ENCODE measurements at places on chromosomes 3 and 15.

DNA sequence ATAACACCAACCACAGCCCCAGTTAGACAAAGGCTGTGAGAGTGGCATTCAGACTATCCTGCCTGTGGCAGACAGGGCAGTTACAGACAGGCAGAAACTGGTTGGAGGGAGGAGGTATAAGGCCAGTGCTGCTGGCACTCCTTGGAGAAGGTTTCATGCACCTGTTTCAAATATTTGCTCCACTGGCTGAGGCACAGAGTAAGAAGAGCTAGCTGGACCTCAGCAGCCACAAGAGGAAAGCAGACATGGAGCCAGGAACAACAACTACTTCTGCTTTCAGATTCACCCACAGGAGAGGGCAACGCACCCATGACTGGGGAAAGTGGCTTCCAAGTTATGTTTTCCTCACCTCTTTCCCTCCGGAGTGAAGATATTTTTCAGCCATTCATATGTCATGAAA lies 11.5 kb upstream of the PRKAR2A start:
- DNase-seq, result no peak

DNA sequence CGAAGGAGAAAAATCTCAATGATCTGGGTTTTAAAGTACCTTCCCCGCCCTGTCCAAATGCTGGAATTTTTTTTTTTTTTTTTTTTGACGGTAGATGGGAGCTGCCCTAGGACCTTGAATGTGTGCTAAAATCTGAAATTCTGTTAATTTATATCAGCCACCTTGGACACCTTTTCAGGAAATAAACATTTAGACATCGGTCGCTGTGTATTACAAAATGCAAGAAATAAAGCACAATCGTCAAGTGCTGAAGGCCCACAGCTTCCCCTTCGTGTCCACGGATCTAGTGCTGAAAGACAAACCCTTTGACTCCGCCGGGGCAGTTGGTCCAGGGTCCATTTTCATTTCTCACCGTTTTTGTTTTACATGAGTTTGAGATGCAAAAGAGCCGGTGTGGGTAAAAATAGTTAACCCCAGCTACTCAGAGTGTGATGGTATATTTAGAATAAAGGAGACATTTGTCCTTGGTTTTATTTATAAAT lies 90.2 kb upstream of the CHD2 start:
- DNase-seq, result no peak

GRCh38 chr15:27956285-27956684 lies 142.8 kb downstream of the OCA2 start:
- no peak for DNase-seq

DNA sequence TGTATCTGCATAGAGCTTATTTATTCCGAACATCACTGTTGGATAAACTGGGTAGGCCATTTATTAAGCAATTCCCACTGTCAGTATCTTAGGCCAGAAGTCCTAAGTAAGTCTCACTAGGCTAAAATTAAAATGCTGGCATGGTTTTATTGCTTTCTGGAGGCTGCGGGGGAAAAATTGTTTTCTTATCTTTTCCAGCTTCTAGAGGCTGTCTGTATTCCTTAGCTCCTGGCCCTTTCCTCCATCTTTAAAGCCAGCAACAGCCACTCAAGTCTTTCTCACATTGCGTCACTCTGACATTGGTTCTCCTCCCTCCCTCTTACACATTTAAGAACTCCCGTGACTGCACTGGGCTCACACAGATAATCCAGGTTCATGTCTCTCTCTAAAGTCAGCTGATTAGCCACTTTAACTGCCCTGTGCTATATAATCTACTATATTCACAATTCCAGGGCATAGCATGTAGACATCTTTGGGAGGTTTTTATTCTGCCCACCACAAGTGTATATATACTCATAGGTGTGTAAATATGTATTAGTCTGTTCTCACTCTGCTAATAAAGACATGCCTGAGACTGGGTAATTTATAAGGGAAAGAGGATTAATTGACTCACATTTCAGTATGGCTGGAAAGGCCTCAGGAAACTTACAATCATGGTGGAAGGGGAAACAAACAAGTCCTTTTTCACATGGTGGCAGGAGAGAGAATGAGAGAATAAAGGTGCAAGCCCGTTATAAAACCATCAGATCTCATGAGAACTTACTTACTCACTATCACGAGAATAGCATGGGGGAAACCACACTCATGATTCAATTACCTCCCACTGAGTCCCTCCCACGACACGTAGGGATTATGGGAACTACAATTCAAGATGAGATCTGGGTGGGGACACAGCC lies 113.5 kb upstream of the SLC7A14 start:
- no peak for DNase-seq

DNA sequence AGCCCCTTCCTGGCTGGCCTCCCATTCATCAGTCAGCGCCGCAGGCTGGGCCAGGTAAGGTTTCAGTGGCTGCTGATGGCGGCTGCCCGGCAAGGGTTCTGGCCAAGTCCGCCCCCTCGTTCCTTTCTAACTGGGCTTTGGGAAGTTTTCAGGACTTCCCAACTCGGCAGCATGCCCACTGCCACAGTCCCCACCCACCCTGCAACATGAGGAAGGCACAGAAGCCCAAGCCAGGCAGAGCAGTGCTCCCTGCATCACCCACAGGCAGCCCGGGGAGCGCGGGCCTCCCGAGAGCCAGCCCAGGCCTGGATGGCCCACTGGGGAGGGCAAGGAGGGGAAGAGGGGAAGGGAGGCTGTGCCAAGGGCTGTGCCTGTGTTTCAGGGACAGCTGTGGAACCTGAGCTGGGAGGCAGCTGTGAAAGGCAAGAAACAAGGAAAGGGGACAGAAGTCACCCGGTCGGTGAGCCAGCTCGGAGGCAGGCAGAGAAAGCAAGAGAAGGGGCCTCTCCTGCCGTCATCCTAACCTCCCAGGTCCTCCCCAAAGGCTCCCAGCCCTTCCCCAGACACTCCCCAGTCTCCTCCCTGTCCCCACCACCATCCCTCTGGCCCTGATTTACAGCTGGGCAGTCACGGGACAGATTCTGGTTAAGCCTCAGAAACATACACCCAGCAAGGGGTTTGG lies 73.9 kb downstream of the CPN2 start:
- DNase-seq, result no peak

DNA sequence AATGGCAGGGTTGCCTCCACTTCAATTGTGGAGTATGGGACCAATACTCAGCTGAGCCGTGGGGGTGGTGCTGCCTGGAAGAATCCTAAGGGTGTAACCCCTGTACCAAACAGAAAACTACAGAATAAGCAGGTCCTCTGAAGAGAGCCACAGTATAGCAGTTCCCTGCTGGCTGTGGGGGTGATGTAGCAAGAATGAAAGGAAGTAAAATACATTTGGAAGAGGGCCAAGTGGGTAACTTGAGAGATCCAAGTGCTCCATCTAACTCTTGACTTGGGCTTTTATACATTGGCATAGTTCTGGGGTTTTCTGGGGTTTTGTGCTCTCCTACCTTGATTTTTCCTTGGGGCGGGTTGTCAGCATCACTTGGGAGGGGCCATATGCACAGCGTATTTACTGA lies 341.4 kb downstream of the OTOL1 start:
- DNase-seq, result no peak

GRCh38 chr15:74657846-74658245 lies 38.0 kb downstream of the EDC3 start:
- no peak for DNase-seq

GRCh38 chr15:50149090-50149489 lies 30.1 kb upstream of the ATP8B4 start:
- no peak for DNase-seq

- no peak for DNase-seq
Measured at GRCh38 chr3:184679056-184679816, 32.6 kb downstream of the MAGEF1 start.

- DNase-seq, result no peak
Measured at GRCh38 chr3:170207717-170208116, 14.5 kb upstream of the PRKCI start.

DNA sequence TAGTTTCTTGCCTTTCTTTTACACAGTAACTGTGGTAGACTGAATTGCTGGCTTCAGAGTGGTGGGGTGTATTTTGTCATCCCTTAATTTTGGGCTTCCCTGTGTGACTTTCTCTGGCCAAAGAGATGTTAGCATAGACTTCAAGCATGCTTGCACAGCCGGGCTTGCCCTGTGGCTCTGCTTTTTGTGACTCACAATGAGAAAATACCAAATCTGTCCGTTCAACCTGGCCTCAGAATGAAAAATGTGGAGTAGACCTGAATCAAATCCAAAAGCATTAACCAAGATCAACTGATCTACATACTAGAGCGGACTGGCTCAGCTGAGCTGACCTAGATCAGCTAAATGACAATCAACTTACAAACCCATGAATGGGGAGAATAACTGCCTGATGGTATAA lies 51.4 kb downstream of the PLAAT1 start:
- no peak for DNase-seq

- no peak for DNase-seq
Measured at GRCh38 chr3:147423798-147424580, 14.8 kb downstream of the ZIC1 start.

DNA sequence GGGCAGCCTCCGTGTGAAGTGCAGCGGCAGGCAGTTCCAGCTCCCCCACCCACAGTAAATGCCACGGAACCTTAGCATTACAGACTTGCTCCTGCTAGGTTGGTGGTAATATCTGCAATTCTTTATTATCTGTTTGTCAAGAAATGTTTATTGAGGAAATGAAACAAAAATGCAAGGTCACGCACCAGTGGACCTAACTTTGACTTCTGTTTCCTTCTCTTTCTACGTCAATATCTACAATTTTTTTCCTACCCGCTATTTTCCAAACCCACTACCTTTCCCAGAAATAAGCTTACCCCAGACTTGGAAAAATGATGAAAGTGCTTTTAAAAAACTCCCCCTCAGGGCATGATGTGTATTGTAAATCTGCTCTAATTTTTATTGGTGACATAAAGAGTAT lies 18.9 kb downstream of the ILDR1 start:
- DNase-seq, result no peak

- DNase-seq, result no peak
Measured at GRCh38 chr15:38129531-38130204, 123.0 kb upstream of the SPRED1 start.

DNA sequence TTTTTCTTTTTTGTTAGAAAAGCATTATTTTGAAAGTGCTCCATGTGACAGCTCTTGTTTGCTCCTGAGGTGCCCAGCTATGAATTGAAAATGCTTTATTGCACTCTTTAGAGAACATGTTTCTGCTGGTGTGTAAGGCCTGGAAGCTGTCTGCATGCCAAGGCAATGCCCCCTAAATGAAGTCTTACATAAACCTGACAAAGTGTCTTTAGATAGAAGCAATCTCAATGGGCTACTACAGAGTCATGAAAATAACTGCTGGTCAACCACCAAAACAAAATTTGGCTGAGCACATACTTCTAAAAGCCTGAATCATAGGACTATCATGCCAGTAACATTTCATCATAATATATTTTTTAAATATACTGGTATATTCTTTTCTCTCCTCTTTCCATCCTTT lies 178.7 kb downstream of the THRB start:
- DNase-seq, result no peak

- no peak for DNase-seq
Measured at GRCh38 chr3:52265387-52265786, 13.1 kb downstream of the WDR82 start.

Data from stimulated activated CD4-positive, alpha-beta T cell treated with anti-CD3 and anti-CD28 coated beads, Interleukin-12 subunit alpha, Interleukin-12 subunit beta, amount 100 ng/mL, for 48 hours (primary cell).